ENCODE measurements at places on chromosomes 12 and 14. TPM values are rescaled to one million over a fixed set of nuclear protein-coding genes. Genes with fewer than 3 reads are reported as not detected.
A peak's percentile ranks its signal among the peaks of the same experiment; 100 is the strongest.

DNA sequence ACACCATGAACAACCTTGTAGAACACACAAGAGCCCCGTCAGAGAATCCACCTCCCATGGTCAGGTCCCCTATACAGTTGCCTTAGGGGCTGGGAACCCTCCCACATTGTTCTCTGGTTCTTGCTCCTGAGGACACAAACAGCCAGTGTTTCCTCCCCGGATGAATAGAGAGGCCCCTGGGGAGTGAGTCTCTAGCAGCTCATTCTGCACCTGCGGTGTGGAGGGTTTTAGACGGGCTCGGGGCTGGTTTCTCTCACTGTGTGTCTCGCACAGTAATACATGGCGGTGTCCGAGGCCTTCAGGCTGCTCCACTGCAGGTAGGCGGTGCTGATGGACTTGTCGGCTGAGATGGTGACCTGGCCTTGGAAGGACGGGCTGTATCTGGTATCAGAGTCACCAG, 1052.1 kb downstream of the TMEM121 start:
- no peak overlapping the region for H3K4me3 ChIP-seq
- no peaks in the 10 kb centered on the region for H3K36me3 ChIP-seq

GRCh38 chr12:130120012-130120805, 42.1 kb upstream of the FZD10 start:
- no peak overlapping the region for H3K4me3 ChIP-seq
- no peak for DNase-seq
- no peaks in the 10 kb centered on the region for H3K4me1 ChIP-seq
- no peaks in the 10 kb centered on the region for H3K36me3 ChIP-seq

IL26 gene
- total RNA-seq: not detected

GRCh38 chr14:22846811-22847307, 10.5 kb downstream of the MMP14 start:
- DNase-seq: no peak
- no peak overlapping the region for H3K4me3 ChIP-seq
- H3K27me3 ChIP-seq: no peaks in the 10 kb centered on the region
- peaks cover 25% of the 10 kb centered on the region for H3K4me1 ChIP-seq
- H3K27ac ChIP-seq: no peak overlapping the region

ACVRL1 gene
- 0.40 TPM for total RNA-seq

MBIP gene
- total RNA-seq: 8.5 TPM

- no peak overlapping the region for H3K27ac ChIP-seq
- DNase-seq: no peak
- no peaks in the 10 kb centered on the region for H3K36me3 ChIP-seq
- H3K4me1 ChIP-seq: no peaks in the 10 kb centered on the region
Measured at GRCh38 chr12:44246482-44247105, 410.7 kb downstream of the TMEM117 start.

TPH2 gene
- total RNA-seq: not detected

CISTR gene
- total RNA-seq: not detected

GRCh38 chr12:3357950-3358525, 133.0 kb upstream of the PRMT8 start:
- H3K4me3 ChIP-seq: no peak overlapping the region
- no peak overlapping the region for H3K27ac ChIP-seq
- no peaks in the 10 kb centered on the region for H3K36me3 ChIP-seq
- no peaks in the 10 kb centered on the region for H3K27me3 ChIP-seq

- no peaks in the 10 kb centered on the region for H3K36me3 ChIP-seq
- no peak overlapping the region for H3K27ac ChIP-seq
- no peak overlapping the region for H3K4me3 ChIP-seq
- H3K4me1 ChIP-seq: no peaks in the 10 kb centered on the region
- H3K27me3 ChIP-seq: no peaks in the 10 kb centered on the region
Measured at GRCh38 chr14:46626876-46627275, 24.7 kb downstream of the RPL10L start.

- DNase-seq: no peak
- H3K4me1 ChIP-seq: peaks cover 28% of the 10 kb centered on the region
- H3K27me3 ChIP-seq: no peaks in the 10 kb centered on the region
- no peak overlapping the region for H3K27ac ChIP-seq
- H3K36me3 ChIP-seq: no peaks in the 10 kb centered on the region
Measured at GRCh38 chr12:104427547-104427938, 29.2 kb upstream of the CHST11 start.

- DNase-seq: no peak
- no peaks in the 10 kb centered on the region for H3K36me3 ChIP-seq
- no peaks in the 10 kb centered on the region for H3K4me1 ChIP-seq
Measured at GRCh38 chr12:3684449-3685051, 68.4 kb downstream of the CRACR2A start.

DNA sequence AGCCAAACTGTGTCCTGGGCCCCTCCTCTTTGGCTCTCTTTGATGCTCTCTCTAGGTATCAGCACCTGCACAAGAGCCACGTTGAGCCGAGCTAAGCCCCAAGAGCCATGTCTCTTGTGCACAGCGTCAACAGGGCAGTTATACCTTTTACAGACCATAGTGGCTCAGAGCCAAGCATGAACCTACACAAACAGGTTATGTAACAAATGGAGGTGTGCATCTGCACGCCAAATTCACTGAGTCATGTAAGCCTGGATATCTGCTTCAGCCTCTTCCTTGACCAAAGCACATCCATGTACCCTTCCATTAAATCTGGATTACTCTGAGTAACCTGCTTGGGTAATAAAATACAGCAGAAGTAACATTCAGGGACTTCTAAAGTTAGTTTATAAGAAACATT, 509.7 kb downstream of the NAV3 start:
- no peak overlapping the region for H3K27ac ChIP-seq
- H3K4me1 ChIP-seq: peaks cover 11% of the 10 kb centered on the region
- H3K4me3 ChIP-seq: no peak overlapping the region
- DNase-seq: no peak
- no peaks in the 10 kb centered on the region for H3K27me3 ChIP-seq
- no peaks in the 10 kb centered on the region for H3K36me3 ChIP-seq

CCDC88C gene
- total RNA-seq: 19.7 TPM

DNA sequence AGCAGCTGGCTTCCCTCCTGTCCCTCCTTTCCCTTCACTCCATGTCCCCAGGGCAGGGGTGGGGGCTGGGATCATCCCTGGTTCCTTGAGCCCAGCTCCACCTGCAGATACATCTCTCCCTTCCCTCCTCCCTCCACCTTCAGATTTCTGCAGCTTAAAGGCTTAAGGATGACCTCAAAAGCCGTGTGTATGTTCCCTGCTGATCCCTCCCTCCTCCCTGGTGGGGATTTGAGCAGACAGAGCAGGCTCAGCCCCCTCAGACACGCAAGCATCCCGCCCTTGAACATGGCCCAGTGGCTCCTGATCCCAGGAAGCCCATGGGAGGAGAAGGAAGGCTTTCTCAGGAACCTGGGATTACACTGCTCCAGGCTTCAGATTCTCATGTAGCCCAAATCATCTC, 82.9 kb upstream of the RIN3 start:
- H3K36me3 ChIP-seq: no peaks in the 10 kb centered on the region
- H3K4me1 ChIP-seq: no peaks in the 10 kb centered on the region
- DNase-seq: no peak
- no peaks in the 10 kb centered on the region for H3K27me3 ChIP-seq
- H3K4me3 ChIP-seq: no peak overlapping the region
- no peak overlapping the region for H3K27ac ChIP-seq

GRCh38 chr12:3725388-3726115, 27.4 kb downstream of the CRACR2A start:
- no peaks in the 10 kb centered on the region for H3K4me1 ChIP-seq
- DNase-seq: no peak
- H3K27me3 ChIP-seq: peaks cover 53% of the 10 kb centered on the region
- no peaks in the 10 kb centered on the region for H3K36me3 ChIP-seq
- no peak overlapping the region for H3K4me3 ChIP-seq

FAM216A gene
- total RNA-seq: 27.8 TPM

DNA sequence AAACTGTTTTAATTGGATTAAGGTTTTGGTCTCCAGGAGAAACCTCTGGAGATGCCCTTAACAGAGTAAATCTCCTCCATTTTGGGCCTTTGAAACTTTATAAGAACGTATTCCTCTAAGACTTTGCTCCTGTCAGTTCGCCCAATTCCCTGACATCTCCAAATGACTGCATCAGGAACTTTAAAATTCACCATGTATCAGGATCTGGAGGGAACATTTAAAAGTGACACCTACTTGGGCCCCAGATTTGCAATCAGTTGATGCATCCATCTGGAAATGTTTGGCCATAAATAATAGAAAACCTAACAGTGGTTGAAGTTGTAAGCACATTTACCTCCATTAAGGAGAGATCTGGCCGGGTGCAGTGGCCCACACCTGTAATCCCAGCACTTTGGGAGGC, 144.1 kb upstream of the WSCD2 start:
- DNase-seq: no peak
- H3K4me1 ChIP-seq: peaks cover 7% of the 10 kb centered on the region
- H3K4me3 ChIP-seq: no peak overlapping the region

GRCh38 chr12:11730299-11731041, 81.0 kb downstream of the ETV6 start:
- H3K36me3 ChIP-seq: no peaks in the 10 kb centered on the region
- DNase-seq: peak; percentile 74
- H3K27me3 ChIP-seq: no peaks in the 10 kb centered on the region
- H3K27ac ChIP-seq: peak overlapping the region; percentile 71

- peaks cover 14% of the 10 kb centered on the region for H3K4me1 ChIP-seq
- H3K27me3 ChIP-seq: no peaks in the 10 kb centered on the region
- peak overlapping the region; percentile 20 for H3K4me3 ChIP-seq
- H3K36me3 ChIP-seq: no peaks in the 10 kb centered on the region
- peak overlapping the region; percentile 62 for H3K27ac ChIP-seq
Measured at GRCh38 chr12:25694072-25694471, 141.0 kb upstream of the LMNTD1 start.

- H3K4me3 ChIP-seq: no peak overlapping the region
- no peak for DNase-seq
- no peak overlapping the region for H3K27ac ChIP-seq
- H3K4me1 ChIP-seq: no peaks in the 10 kb centered on the region
Measured at GRCh38 chr14:81993432-81993831, 459.8 kb upstream of the SEL1L start.

DNA sequence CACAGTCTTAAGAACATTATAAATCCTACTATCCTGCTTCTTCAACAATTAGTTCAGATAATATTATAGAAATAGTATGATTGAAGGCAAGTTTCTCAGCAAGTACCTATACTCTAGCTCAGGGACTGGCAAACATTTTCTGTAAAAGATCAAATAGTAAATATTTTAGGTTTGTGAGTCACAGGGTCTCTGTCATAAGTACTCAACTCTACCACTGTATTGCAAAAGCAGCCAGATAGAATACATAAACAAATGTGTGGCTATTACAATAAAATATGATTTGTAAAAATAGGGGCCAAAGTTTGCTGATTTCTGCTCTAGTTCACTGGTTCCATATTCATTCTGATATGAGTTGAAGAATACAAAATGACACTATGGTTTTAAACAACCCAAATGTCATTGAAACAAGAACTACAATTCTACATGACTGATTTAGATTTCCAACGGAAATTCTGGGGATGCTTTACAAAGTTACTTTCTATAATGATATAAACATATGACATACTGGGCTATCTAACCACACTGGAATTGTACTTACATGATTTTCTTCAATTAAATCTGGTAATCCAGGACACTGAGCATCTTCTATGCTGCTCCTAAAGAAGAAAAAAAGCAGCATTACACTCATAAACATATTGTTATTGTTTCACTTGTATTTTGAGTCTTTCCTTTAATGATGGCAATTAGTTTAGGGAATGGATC, 23.2 kb downstream of the LGALS3 start:
- no peaks in the 10 kb centered on the region for H3K27me3 ChIP-seq
- no peak overlapping the region for H3K4me3 ChIP-seq
- DNase-seq: peak; percentile 39
- H3K4me1 ChIP-seq: no peaks in the 10 kb centered on the region
- H3K36me3 ChIP-seq: peaks cover 76% of the 10 kb centered on the region

DNA sequence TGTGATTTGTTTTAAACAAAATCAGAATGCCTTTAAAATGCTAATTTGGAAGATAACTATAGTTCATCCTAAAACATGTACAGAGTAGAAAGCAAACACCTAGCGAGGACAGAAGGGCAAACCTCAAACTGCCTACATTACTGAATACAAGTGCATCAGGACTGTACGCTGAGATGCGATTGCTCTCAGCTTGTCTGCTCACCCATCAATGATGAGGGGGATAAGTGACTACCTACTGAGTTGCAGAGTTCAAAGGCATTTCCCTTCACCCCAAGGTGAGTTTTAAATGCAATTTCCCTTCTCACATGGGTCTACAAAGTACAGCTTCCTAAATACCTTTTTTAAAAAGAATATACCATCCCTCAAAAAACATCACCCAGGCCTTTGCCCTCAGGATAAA, 52.9 kb downstream of the PHLDA1 start:
- peak; percentile 18 for DNase-seq
- H3K36me3 ChIP-seq: no peaks in the 10 kb centered on the region
- peaks cover 45% of the 10 kb centered on the region for H3K4me1 ChIP-seq
- H3K27ac ChIP-seq: peak overlapping the region; percentile 99
- H3K27me3 ChIP-seq: no peaks in the 10 kb centered on the region
- peak overlapping the region; percentile 25 for H3K4me3 ChIP-seq

Data from PC-3 (cell line).